ENCODE measurements at places on chromosomes 12 and 14.

- H3K4me1 ChIP-seq: peaks cover 14% of the 10 kb centered on the region
- no peak overlapping the region for H3K4me3 ChIP-seq
- H3K27ac ChIP-seq: no peak overlapping the region
- no peak for DNase-seq
- no peaks in the 10 kb centered on the region for H3K36me3 ChIP-seq
Observed at GRCh38 chr12:62196146-62196545, 64.1 kb upstream of the USP15 start.

DNA sequence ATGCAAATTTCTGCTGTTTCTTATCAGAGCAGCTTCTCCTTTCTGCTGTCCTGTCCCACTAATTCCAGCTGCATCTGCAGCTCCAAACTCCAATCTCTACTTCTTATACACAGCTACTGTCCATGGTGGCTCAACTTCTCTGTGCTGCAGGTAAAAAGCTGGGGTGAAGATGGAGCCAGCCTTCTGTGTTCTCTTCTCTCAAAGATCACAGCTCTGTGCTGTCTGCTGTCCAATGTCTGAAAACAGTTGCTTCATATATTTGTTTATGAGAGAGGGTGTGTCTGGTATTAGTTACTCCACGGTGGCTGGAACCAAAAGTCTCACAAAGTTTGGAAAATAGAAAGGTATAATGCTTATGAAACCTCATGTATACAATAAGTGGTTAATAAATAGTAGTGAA is 445.8 kb upstream of the TBX3 start:
- no peaks in the 10 kb centered on the region for H3K36me3 ChIP-seq
- H3K27me3 ChIP-seq: no peaks in the 10 kb centered on the region
- no peak for DNase-seq
- H3K4me3 ChIP-seq: no peak overlapping the region

- H3K4me1 ChIP-seq: no peaks in the 10 kb centered on the region
- DNase-seq: no peak
- H3K27ac ChIP-seq: no peak overlapping the region
- H3K27me3 ChIP-seq: no peaks in the 10 kb centered on the region
- no peak overlapping the region for H3K4me3 ChIP-seq
Observed at GRCh38 chr12:124646385-124647230, 79.2 kb upstream of the NCOR2 start.

- no peaks in the 10 kb centered on the region for H3K4me1 ChIP-seq
- no peak overlapping the region for H3K4me3 ChIP-seq
- peak; percentile 77 for DNase-seq
- no peak overlapping the region for H3K27ac ChIP-seq
Observed at GRCh38 chr12:130663514-130663913, 52.6 kb downstream of the RIMBP2 start.

GRCh38 chr12:117968151-117968789 is 520 bp downstream of the KSR2 start:
- peak overlapping the region; percentile 67 for H3K4me3 ChIP-seq
- no peaks in the 10 kb centered on the region for H3K36me3 ChIP-seq
- no peak for DNase-seq
- H3K4me1 ChIP-seq: no peaks in the 10 kb centered on the region

GRCh38 chr12:46933947-46934346 is 108.2 kb upstream of the SLC38A4 start:
- H3K27ac ChIP-seq: no peak overlapping the region
- no peaks in the 10 kb centered on the region for H3K36me3 ChIP-seq
- H3K4me1 ChIP-seq: peaks cover 3% of the 10 kb centered on the region
- no peak overlapping the region for H3K4me3 ChIP-seq
- DNase-seq: peak; percentile 56

DNA sequence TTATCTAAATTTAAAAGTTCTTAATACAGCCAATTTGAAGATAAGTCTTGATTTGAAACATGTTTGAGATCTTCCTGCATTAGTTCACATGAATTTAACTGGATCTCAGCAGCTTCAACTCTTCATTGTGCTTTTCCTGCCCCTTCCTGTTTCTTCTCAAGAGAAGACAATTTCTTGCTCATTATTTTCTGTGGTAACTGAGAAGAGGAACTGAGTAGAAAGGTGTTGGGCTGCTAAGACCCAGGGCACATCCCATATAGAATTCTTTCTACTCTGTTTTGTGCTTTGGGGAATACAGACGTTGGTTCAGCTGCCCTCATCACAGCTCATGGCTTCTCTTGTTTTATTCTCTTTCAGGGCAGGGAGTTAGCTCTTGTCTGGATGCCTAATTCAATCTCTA is 110.2 kb downstream of the SNAPC1 start:
- H3K27ac ChIP-seq: no peak overlapping the region
- H3K4me3 ChIP-seq: no peak overlapping the region
- DNase-seq: no peak
- no peaks in the 10 kb centered on the region for H3K36me3 ChIP-seq
- H3K27me3 ChIP-seq: peaks cover 15% of the 10 kb centered on the region

GRCh38 chr14:31275731-31276130 is 68.1 kb upstream of the HECTD1 start:
- no peaks in the 10 kb centered on the region for H3K27me3 ChIP-seq
- H3K27ac ChIP-seq: no peak overlapping the region
- peaks cover 3% of the 10 kb centered on the region for H3K4me1 ChIP-seq
- H3K4me3 ChIP-seq: no peak overlapping the region
- H3K36me3 ChIP-seq: no peaks in the 10 kb centered on the region
- no peak for DNase-seq

DNA sequence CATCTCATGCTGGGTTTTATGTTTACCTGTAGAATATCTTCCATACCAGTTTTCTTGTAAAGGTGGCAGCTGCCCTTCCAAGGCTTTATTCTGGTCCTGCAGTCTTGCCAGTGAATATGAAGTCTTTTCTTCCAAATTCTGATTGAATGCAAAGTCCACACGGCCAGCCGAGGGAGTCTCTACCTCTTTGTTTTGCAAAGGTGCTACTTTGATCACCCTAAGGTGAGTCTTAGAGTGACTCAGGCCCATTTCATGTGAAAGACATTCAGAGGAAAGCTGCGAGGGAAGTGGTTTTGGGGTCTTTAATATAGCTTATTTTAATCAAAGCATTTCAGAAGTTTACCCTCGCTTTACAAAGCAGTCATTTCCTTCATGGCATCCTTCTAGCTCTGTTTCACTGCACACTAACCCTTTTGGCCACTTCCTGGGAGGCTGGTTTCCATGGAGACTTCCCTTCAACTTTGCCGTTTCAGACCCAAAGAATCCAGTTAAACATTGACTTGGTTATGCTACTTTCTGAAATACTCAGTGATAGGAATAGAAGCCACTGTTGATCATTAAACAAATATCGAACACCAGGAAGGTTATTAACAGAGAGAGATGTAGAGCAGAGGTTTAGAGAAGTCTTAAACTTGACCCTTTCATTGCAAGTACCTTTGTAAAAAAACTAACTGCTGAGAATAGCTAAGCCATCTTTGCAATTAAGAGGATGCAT is at the start of gene CCDC198:
CCDC198 (minus strand) TSS at position 391 of the 715 bp plus-strand sequence; CDS start at position 249, 142 bp downstream.
- no peaks in the 10 kb centered on the region for H3K36me3 ChIP-seq
- no peak within 1 kb of the TSS for H3K27ac ChIP-seq
- no peak within 1 kb of the TSS for H3K4me3 ChIP-seq
- peaks cover 5% of the 10 kb centered on the region for H3K27me3 ChIP-seq
- DNase-seq: no peak
- H3K4me1 ChIP-seq: peaks cover 8% of the 10 kb centered on the region

GRCh38 chr12:28652239-28652638 is 462.0 kb downstream of the CCDC91 start:
- no peaks in the 10 kb centered on the region for H3K4me1 ChIP-seq
- H3K27ac ChIP-seq: no peak overlapping the region
- no peaks in the 10 kb centered on the region for H3K36me3 ChIP-seq
- H3K27me3 ChIP-seq: no peaks in the 10 kb centered on the region
- DNase-seq: no peak

All from osteoblast (primary cell).